Activated T-cell treated with anti-CD3 and anti-CD28 coated beads, Interleukin-2, amount 50 U/mL, for 24 hours (primary cell): ENCODE measurements at places on chromosomes 3 and 15.

GRCh38 chr3:42289026-42289425, 23.0 kb upstream of the CCK start:
- DNase-seq, result no peak

DNA sequence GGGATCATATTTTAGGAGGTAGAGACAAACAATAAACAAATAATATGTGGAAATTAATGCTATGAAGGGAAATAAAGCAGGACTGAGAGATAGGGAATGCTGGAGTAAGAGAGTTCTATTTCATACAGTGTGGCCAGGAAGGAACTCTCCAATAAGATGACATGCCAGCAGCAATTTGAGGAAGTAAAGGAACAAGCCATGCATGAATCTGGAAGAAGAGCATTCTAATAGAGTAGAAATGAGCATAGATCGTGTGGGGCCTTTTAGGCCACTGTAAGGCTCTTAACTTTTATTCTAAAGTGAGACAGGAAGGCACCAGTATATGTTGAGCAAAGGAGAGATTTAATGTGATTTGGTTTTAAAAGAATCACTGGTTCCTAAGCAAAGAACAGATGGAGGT, 126.3 kb downstream of the DMXL2 start:
- no peak for DNase-seq

GRCh38 chr3:152356870-152357276, 88.1 kb downstream of the MBNL1 start:
- no peak for DNase-seq

DNA sequence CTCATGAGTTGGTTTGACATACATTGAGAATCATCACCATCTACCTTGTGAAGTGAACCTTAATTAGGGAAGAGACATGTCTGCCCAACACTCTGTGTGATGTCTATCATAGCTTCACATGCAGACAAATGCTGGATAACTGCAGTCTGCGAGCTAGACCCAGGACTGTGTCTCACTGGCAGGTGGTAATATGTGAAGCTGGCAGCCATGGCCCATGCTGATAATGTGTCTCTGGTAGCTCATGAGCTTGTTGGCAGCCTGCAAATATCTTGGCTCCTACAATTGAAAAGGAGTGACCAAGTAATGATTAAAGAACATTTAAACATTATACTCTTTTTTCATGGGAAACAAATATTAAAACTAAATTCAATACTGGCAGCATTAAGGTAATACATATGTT, 234.8 kb downstream of the CHST2 start:
- no peak for DNase-seq

DNA sequence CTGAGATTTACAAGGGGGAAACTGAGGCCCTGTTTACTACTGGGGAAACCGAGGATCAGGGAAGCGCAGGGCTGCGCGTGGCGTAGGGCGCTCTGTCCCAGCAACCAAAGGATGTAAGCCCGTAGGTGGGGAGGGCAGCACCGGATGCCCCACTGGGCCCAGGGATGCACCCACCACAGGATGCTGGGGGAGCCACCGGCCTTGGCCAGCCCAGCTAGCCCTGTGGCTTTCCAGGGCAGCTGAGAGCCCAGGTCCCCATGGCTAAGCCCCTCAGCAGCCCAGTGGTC, 33.4 kb downstream of the RPN1 start:
- no peak for DNase-seq

- peak; percentile 67 for DNase-seq
Observed at GRCh38 chr15:65101411-65101890, 13.5 kb downstream of the UBAP1L start.

- DNase-seq, result no peak
Observed at GRCh38 chr15:47439146-47440111, 277.9 kb upstream of the SEMA6D start.

DNA sequence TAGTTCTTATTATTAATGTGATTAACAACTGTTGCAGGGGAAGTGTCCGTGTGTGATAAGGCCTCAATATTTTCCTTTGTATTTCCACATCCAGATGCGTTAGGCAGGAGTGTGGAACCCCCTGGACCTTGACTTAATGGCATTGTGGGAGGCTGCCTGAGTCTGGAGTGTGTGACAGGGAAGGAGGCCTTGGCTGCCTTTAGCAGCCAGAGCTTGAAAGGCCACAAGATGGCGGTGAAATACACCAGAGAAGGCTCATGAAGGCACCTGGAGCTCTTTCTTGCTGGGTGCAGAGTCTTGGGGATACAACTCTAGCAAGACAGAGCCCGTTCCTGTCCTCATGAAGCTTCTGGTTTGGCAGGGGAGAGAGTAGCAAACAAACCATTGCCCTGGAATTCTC, 36.9 kb downstream of the POLR2M start:
- no peak for DNase-seq

DNA sequence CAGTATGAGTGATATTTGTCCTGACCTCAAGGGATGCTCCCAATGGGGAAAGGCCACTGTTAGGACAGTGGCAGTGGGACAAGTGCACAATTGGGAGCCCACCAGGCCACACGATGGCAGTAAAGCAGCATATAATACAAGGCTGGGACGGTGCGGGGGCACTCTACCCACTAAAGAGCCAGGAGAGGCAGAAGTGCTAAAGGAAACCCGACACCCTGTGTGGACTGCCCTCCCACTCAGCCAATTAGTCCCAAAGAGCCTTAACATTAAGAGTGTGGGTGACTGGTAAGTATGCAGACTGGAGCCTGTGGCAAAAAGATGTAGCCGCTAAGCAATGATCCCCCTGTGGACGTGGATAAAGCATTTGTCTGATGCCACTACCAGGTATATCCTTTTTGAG, 8.2 kb upstream of the ZNF589 start:
- peak; percentile 71 for DNase-seq

GRCh38 chr3:101104321-101104720, 111.1 kb upstream of the ABI3BP start:
- no peak for DNase-seq

DNA sequence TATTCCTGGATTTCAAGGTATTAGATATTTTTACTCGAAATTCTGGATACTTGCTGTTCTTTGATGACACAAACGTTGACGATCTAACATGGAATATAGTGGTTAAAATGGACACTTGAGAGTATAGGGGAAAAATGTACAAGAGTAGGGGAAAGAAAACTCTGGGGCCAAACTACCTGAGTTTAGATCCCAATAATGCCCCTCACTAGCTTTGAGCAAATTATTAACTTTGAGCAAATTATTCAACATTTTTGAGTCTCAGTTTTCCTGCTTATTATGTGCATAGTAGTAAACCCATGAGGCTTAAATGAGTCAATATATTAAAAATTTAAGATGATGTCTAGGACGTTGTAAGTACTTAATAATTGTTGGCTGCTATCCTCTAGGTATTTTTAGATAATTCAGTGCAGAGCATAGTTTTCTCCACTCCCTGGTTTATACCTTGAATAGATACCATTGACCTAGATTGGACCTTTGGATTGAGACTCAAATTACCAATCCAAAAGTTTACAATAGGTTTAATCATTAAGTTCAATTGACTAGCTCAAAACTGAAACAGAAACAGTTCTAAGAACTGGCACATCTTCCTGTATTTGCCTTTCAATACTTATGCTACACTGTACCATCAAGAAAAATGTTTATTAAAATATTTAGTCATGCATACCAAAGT, 4.5 kb downstream of the ADGRG7 start:
- DNase-seq, result no peak

DNA sequence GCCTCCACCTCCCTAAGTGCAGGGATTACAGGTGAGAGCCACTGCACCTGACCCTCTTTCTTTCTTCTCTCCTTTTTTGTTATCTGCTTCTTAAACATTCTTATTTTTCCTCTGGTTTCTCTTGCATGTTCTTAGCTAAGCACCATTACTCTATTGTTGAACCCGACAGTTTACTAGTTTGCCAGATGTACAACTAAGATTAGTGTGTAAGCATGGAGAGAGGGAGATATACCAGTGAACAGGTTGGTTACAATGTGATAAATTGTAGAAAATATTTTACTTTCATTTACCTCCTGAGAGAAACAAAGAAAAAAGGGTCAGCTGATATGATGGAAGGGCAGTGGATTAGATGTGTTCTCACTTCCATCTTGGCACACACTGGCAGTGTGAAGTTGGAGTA, 4.9 kb downstream of the HAUS2 start:
- DNase-seq, result no peak

GRCh38 chr3:153090973-153091372, 71.1 kb upstream of the RAP2B start:
- DNase-seq, result no peak

DNA sequence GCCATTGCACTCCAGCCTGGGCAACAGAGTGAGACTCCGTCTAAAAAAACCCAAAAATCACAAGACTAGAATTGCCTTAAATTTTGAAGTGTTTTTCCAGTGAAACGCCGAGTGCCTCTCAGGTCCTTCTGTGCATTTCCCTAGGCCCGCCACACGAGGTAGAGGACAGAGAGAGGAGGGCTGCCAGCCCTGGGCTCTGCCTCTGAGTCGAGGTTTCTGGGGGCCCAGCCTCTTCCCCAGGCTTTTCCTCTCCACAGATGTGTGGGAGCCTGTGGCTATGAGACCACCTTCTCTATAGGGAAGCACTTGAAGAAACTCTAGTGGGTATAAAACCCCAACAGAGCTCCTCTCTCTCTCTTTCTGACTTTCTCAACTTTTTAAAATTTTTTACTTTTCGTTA, 10.9 kb upstream of the EHD4 start:
- no peak for DNase-seq

DNA sequence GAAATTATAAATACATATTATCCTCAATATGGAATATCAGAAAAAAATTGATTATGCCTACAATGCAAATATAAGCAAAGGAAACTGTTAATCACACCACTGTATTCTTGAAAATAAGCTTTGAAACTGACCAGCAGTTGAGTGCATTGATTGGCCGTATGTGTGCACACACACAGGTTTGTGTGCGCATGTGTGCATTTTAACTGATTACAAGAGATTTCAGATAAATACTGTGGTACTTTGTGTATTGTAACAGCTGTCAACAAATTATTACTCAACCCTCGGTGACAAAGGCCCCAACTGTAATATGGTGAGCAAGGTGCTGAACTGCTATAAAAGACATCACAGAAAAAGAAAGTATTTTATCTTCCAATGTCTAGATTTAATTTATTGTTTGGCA, 1238.9 kb upstream of the ALCAM start:
- no peak for DNase-seq

- no peak for DNase-seq
Observed at GRCh38 chr3:15327941-15328340, 4.4 kb downstream of the SH3BP5 start.

DNA sequence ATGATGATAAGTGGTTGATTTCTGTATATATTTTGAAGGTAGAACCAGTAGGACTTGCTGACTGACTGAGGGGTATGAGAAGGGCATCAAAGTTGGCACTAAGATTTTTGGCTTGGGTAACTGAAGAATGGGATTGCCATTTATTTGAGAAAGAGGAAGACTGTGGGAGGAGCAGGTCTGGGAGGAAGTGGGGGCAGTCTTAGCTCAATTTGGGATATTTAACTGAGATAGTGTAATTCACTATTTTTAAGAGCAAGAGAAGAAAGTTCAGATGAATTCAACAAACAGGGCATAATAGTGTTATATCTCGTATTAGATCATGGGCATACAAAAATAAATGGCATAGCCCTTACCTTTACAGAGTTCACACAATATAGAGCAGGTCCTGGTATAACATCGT, 1.7 kb downstream of the BUB1B start:
- no peak for DNase-seq

- DNase-seq, result no peak
Observed at GRCh38 chr3:69032142-69032541, 18.7 kb upstream of the EOGT start.

GRCh38 chr3:71732637-71733036, 7.4 kb upstream of the EIF4E3 start:
- DNase-seq, result no peak

GRCh38 chr15:52652984-52653383, 26.2 kb downstream of the ATOSA start:
- DNase-seq, result no peak

GRCh38 chr3:15610082-15610759, 8.7 kb downstream of the BTD start:
- DNase-seq, result no peak

DNA sequence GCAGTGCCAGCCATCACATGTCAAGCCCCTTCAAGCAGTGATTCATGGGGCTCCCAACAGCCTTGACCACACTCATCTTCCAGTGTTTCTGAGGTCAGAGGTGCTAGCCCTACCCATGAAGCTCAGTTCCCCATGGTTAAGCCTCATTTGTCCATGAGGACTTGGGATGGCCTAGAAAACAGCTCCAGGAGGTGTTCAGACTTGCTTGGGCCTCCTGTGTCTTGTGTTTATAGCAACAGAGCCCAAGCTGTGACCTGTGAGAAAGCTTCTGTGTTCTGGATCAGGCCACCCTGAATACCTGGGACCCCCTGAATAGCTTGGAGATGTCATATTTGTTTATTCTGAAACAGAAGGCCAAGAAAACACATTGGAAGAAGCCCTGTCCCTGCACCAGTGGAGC, 36.7 kb downstream of the LARP6 start:
- DNase-seq, result no peak

DNA sequence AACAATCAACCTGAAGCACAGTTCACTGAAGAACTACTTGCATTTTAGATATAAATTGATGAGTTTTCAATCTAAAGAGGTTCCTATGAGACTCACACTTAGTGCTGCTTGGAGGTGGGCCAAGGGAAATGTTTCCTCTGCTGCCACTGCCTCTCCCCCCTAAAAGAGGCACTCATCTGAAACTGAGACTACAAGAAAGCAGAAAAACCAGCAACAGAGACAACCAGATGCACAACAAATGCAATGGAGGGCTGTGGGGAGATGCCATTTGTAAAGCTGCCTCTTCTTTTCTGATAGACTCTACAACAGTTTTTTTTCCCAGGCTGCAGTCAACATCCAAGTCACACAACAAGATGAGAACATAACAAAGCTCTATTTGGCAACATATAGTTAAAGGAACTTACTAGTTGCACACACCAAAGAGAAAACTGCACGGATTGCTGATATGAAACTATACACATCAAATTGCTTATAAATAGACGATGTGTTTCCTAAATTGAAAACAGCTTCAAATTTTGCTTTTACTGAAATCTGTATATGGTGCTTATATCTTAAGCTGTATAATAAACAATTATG, 11.0 kb downstream of the TSPAN3 start:
- no peak for DNase-seq

DNA sequence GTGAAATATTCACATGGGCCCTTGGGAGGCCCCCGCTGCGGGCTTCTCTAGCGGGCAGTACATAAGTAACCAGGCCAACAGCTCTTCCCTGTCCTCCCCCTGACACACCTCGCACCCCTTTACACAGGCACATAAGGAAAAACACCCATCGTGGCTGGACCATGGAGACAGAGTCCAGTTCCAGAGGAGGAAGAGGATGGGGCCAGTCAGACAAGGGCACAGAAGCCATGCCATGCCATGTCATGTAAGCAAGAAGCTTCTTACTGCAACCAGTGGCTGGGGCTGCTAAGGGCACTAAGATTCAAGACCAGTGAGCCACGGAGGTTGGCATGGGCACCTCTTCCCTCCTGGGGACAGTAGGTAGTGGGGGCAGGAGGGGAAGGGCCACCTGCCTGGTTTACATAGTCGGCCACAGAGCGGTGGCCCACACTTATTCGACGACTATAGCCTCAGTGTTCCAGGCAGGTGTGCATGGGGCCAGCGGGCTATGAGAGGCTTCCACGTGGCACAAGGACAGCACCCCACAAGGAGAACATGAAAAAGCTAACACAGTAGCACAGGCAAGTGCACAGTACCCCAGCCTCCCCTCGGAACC, 5.7 kb upstream of the CYP11A1 start:
- no peak for DNase-seq
